ENCODE measurements at places on chromosomes 7 and 10.

- no peak for DNase-seq
Observed at GRCh38 chr7:889025-889390, 12.7 kb downstream of the GET4 start.

GRCh38 chr7:76509931-76510877 is at the start of gene UPK3B:
Gene UPK3B, plus strand, starts transcription at chr7:76510552. Its CDS starts 101 bp downstream, at chr7:76510653.
- DNase-seq: no peak

DNA sequence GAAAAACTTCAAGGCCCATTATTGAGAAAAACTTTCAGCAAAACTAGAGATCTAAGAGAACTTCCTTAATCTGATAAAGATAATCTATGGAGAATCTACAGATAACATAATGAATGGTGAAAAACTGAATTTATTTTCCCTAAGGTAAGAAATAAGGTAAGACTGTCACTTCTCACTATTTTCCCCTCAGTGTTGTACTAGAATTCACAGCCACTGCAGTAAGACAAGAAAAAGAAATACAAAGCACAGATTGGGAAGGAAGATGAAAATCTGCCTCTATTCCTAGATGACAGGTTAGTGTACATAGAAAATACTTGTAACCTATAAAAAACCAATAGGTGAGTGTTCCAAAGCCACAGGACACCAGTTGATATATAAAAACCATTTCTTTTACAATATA is 220.7 kb upstream of the SHH start:
- DNase-seq: no peak

GRCh38 chr10:7255517-7255916 is 155.3 kb downstream of the SFMBT2 start:
- no peak for DNase-seq

- DNase-seq: no peak
Observed at GRCh38 chr7:1601956-1602355, 32.1 kb upstream of the PSMG3 start.

GRCh38 chr10:82618007-82618406 is 743.0 kb downstream of the NRG3 start:
- no peak for DNase-seq

- DNase-seq: no peak
Observed at GRCh38 chr10:95785942-95786669, 30.1 kb downstream of the ENTPD1 start.

GRCh38 chr7:136138991-136139390 is 161.8 kb upstream of the MTPN start:
- no peak for DNase-seq

- no peak for DNase-seq
Observed at GRCh38 chr10:99908512-99908911, 101.2 kb downstream of the DNMBP start.

GRCh38 chr10:60853107-60853506 is 74.8 kb downstream of the CDK1 start:
- no peak for DNase-seq

DNA sequence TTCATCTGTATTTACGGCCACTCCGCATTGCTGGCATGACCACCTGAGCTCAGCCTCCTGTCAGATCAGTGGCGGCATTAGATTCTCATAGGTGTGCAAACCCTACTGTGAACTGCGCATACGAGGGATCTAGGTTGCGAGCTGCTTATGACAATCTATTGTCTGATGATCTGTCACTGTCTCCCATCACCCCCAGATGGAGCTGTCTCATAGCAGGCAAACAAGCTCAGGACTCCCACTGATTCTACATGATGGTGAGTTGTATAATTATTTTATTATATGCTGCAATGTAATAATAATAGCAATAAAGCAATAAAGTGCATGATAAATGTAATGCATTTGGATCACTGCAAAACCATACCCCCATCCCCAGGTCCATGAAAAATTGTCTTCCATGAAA is 1172.9 kb upstream of the AUTS2 start:
- no peak for DNase-seq

DNA sequence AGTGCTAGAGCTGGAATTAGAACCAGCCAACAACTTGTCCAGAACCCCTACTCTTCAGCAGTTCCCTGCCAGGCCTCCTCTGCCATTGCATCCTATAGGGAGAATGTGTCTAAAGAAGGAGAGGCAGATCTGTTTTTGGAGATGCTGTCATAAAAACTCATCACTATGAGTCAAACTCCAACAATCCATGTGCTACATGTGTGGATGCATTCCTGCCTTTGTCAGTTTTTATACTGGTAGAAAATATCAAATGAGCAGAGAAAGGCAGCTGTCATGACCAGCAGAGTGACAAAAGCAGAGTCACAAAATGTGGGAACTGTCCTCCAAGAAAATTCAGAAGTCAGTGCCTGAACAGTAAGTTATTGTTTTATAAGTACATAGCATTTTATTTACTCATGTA is 93.0 kb downstream of the ABLIM1 start:
- DNase-seq: no peak

DNA sequence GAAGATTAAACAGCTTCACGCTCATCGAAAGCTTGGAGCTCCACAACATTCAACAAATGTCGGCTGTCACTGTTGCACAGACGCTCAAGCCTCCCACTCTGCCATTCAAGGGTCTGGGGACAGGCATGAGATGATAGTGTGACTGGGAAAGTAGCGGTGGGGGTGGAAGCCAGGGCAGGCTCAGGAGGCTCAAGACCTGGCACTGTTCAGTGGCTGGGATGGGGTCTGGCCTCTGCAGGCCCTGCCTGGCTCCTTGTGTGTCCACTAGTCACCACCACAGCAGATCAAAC is 13.5 kb upstream of the GTPBP4 start:
- no peak for DNase-seq

GRCh38 chr10:95788830-95789229 is 32.9 kb downstream of the ENTPD1 start:
- DNase-seq: no peak

GRCh38 chr10:106355450-106355849 is 809.1 kb downstream of the SORCS1 start:
- DNase-seq: no peak

GRCh38 chr7:112437072-112437471 is 13.2 kb upstream of the IFRD1 start:
- DNase-seq: no peak

DNA sequence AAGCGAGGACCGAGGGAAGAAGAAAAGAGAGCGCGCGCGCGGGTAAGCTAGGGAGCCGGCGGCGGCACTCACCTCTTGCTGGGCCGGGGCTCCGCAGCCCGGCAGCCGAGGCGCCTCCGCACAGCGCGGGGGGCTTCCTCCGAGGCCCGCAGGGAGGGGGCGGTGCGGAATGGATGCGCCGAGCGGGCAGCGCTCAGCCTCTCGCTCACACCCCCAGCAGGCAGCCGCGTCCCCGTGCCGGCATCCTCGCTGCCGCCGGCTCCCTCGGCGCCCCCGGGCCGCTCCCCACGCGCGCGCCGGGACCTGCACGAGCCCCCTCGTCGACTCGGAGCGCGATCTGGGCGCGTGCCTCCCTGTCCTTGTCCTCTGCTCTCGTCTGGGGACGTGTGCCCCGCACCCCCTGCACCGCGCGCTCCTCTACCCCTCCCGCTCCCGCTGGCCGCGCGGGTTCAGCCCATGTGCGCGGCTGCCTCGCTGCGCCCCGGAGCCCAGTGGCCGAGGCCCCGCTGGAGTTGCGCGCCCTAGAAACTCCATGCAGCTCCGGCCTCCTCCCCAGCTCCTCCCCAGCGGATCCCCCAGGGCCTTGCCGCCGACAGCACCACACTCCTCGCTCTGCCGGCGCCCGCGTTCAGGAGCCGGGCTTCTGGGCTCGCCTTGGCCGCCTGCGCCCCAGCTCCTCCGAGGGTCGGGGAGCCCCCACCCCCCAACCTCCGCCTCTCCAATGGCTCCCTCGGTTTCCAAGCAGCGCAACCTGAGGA is 75.3 kb downstream of the CALN1 start:
- no peak for DNase-seq

DNA sequence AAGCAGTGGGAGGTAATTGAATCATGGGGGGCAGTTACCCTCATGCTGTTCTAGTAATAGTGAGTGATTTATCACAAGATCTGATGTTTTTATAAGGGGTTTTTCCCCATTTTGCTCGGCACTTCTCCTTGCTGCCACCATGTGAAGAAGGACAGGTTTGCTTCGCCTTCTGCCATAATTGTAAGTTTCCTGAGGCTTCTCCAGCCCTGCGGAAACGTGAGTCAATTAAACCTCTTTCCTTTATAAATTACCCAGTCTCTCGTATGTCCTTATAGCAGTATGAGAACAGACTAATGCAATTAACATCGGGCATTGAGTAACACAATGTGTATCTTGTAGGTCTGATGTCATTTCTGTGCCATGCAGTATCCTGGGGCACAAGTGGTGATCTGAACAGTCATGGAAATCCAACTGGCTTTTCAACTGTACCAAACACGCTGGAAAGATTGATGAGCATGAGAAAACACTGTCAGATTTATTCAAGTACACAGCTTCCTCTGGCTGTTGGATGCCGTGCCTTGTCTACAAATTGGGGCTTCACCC is 208.6 kb upstream of the KIAA1217 start:
- no peak for DNase-seq

GRCh38 chr7:28782362-28782761 is 175.8 kb downstream of the TRIL start:
- no peak for DNase-seq

DNA sequence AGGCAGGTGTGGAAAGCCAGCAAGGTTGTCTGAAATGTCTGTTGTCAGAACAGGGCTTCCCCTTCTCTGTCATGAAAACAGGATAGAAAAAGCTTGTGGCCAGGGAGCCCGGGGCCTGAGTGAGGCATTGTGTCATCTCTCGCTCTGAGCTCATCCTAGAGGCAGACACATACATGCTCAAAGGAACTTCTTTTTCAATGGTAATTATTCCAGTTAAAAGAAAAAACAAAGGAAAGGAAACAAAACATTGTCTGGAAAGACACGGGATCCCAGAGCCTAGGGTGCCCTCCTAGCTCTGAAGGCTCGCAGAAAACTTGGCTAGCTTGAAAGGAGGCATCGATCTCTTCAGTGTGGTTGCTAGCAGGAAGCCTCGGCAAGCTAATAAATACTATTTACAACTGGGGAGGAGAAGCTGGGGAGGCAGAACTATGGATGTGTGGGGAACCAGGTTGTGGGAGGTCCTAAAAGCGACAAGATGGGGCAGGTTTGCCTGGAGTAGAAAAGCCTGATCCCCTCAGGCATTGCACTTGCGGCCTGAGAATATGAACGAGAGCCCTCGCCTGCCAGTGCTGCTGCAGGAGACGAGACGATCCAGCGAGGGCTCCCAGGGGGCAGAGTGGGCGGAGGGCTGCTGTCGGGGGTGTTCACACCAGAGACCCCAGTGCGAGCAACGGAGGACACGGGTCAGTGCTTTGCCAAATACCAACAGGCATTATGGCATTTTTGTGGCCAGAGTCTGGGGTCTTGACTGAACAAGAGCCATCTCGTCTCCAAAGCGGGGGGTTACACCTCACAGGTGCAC is 32.8 kb upstream of the DGKI start:
- no peak for DNase-seq

DNA sequence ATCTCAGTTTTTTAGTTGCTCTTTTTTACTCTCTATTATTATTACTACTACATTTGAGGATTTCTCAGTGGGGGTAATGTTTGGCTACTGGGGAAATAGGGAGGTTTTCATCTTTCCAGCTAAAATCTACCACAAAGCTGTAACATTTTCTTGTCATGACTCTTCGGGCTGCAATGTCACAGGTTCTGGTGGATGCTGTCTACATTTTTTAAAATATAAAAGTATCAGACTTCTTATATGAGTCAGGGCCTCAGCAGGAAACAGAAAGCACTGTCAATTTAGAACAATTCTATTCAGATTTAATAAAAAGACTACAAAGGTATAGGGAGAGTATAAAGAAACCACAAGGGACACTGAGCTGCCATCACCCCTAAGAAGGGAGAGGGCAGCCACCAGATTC is 61.6 kb downstream of the DNAJC12 start:
- DNase-seq: no peak

GRCh38 chr7:157496416-157497275 is 159.8 kb downstream of the DNAJB6 start:
- no peak for DNase-seq

DNA sequence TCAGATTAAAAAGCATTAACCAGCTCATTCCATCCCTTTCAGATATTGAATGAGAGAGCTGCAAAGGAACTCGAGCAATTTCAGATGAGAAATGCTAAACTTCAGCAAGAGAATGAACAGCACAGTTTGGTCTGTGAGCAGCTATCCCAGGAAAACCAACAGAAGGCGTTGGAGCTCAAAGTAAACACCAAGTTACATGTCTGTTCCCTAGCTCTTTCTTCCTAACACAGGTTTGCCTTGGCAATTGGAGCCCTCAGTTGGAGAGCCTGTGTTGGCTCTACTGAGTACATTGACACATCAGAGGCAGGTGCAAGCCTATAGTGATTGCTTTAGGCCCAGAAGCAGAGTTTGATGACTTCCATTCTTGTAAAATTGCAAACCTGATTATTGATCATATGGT is 14.7 kb downstream of the CFAP58 start:
- no peak for DNase-seq

DNA sequence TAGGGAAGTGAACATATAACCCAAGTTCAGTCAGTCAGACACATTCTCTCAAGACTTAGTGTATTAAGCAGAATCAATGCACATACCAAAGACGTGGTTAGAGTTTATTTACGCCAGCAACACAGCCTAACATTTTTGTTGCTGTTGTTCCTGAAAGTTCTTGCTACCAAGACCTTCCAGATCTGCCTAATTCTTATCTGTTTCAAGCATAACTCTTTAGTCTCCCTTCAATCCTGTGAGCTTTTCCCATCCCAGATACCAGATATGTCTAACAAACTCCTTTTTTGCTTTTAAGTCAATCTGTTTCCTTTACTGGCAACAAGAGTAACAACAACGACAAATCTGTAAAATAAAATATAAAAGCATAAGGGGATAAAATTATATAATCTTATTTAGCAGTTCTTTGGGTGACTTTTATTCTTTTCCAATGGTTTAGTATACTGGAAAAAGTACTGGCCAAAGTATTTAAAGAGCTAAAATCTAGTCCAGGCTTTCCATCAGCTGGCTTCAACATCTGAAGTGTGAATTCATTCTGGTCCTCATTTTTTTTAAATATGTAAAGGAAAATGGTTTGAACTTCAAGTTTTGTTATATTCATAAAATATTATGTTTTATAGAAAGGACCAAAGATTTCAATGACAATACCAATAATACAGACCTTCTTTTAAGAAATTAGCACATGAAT is 193.8 kb downstream of the IMMP2L start:
- no peak for DNase-seq

- no peak for DNase-seq
Observed at GRCh38 chr10:71995449-71995848, 31.3 kb downstream of the CHST3 start.

DNA sequence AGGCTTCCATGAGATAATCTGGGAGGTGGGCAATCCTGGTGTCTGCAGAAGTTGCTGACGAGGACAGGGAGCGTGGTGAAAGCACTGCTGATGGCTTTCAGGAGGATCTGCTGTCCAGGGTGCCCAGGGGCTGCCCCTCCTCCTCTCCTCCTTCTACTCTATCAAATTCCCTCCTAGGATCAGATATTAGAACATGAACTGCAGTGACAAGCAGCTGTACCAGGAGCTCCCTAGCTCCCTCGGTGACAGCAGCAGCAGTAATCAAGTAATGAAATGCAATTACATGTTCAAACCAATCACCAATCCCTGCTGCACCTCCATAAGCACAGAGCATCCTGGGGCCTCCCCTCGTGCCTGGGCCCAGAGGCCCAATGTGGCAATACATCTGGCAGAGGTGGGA is 46.9 kb downstream of the GRID1 start:
- no peak for DNase-seq
